ENCODE measurements at places on chromosomes 16 and 17.

DNA sequence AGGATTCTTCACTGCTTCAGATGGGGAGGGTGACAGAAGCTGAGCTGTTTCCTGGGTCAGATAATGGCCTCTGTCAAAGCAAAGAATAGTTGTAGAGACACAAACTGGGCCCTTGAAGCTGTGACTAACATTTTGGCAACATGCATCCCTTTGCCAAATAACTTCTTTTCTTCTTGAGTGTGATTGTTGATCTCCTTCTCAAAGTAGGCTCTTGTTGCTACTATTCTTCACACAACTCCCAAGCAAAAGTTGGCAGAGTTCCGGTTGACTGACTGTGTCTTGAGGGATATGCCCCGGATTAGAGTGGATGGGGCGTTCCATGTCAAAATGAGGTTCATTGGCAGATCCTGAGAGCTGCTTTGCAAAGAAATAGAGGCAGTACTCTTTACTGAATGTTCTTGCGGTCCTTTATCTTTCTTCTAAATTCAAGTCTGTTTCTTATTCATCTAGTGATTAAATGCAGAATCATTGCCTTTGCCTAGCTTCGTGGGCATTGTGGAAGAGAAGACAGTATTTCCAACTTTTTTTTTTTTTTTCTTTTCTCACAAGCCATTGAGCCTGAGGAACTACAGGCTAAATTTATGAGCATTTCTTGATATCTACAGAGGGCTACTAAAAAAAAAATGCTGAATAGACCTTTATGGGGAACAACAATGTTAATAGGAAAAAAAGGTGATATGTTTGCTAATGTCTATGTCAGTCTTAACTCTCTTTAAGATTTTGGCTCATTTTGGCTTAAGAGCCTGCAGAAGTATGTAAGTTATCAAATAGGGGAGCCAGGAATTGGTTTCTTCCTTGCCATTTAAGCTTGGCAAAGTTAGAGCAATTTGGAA is 5.8 kb downstream of the WIPF2 start:
- peak; percentile 35 for DNase-seq

- no peak for DNase-seq
Measured at GRCh38 chr17:79515646-79516571, 94.9 kb downstream of the RBFOX3 start.

- DNase-seq = no peak
Measured at GRCh38 chr17:45380046-45380765, 52.5 kb downstream of the ARHGAP27 start.

DNA sequence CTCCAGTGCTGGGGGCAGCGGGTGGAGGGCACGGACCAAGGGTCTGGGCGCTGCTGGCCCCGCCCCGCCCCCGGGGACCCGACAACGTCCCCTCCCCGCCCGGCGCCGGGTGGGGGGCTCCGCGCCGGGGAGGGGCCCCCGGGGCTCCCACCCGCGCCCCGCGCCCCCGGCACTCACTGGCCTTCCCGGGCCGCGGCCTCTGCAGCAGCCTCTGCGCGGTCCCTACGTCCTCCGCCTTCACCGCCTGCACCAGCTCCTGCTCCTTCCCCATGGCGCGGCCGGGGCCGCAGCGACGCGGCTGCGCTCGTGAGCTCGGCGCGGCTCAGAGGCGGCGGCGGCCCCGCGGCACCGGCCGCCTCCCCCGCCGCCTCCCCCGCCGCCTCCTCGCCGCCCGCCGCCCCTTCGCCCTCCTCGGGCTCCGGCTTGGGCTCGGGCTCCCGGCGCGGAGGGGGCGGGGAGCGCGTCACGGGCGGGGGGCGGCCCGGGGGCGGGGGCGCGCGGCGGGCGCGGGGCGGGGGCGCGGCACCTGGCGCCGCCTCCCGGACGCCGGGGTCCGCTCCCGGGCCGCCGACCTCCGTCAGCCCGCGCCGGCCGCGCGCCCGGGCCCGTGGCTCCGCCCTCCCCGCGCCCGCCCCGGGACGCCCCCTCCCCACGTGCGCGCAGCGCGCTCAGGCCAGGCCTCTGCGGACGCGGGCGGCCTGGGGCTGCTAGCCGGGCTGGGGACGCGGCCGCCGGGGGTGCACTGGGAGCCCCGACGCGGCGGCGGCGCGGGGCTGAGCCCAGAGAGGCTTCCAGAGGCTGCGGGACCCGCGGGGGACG is at the start of gene CASKIN1:
TSS of gene CASKIN1 (minus strand) at position 444 of the 819 bp plus-strand sequence. CDS start at position 271, 173 bp downstream.
- DNase-seq = no peak

- no peak for DNase-seq
Measured at GRCh38 chr16:56279132-56279531, 87.8 kb downstream of the GNAO1 start.

DNA sequence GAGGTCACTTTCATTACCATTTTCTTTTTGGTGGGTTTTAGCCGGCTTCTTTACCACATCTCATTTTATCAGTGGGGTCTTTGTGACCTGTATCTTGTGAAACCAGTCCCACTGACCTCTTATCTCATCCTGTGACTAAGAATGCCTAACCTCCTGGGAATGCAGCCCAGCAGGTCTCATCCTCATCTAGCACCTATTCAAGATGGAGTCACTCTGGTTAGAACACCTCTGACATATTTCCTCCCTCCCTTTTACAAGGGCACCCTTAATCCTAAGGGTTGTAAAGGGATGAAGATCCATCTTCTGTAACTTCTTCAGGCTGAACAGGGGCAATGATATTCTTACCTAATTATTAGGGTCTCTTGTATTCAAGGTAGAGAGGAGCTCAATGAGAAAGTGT is 107.9 kb upstream of the HAS3 start:
- DNase-seq = no peak

DNA sequence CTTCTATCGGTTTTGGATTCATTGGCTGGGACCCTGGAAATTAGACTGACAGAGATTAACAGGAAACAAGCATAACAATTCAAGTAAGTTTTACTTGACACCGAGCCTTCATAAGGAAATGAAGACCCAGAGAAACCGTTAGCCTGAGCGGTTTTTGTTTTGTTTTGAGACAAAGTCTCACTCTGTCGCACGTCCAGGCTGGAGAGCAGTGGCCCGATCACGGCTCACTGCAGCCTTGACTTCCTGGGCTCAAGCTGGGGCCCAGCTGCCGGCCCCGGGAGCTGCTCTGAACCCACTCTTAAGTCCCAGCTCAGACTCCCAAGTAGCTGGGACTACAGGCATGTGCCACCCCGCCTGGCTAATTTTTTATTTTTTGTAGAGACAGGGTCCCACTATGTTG is 321.3 kb downstream of the SEC14L1 start:
- no peak for DNase-seq

DNA sequence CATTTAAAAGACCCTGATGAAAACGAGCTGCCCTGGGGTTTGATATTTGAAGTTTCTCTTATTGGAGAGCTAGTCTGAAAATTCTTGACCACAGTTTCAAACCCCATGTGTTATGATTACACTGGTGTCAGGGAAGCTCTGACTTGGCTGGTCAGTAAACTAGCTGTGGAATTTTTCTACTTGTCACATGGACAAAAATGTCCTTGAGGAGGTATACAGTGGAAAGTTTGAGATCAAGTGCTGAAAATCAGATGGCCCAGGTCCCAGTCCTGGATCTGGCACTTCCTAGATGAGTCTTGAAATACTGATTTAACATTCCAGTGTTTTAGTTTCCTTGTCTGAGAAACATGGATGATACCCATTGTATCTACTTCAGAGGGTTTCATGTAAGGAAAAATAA is 30.7 kb upstream of the SOX9 start:
- DNase-seq = no peak

DNA sequence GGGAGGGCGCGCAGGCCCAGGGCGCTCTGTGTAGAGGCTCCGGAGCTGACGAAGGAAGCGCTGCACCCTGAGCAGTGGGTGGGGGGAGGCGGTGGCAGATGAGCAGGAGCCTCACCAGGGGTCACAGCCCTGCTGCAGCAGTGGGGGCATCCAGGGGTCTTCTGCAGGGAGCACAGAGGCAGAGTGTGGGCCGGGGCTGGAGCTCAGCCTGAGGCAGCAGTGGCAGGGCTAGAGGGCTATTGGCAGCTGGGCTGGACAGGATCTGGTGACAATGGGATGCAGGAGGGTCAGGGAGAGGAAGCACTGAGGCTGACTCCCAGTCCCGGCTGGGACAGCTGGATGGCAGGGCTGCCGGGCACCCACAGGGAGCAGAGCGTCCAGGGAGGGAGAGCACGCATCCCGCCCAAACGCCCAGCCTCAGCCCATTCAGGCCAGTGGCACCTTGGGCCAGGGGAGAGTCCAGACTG is 21.0 kb downstream of the KDM8 start:
- DNase-seq = no peak

- no peak for DNase-seq
Measured at GRCh38 chr17:78493853-78494695, 83.1 kb downstream of the DNAH17 start.

- DNase-seq = no peak
Measured at GRCh38 chr16:49704586-49705155, 151.2 kb downstream of the ZNF423 start.

GRCh38 chr17:44496815-44497214 is 6.4 kb downstream of the GPATCH8 start:
- no peak for DNase-seq

- DNase-seq = no peak
Measured at GRCh38 chr16:23795378-23795777, 40.4 kb upstream of the PRKCB start.

DNA sequence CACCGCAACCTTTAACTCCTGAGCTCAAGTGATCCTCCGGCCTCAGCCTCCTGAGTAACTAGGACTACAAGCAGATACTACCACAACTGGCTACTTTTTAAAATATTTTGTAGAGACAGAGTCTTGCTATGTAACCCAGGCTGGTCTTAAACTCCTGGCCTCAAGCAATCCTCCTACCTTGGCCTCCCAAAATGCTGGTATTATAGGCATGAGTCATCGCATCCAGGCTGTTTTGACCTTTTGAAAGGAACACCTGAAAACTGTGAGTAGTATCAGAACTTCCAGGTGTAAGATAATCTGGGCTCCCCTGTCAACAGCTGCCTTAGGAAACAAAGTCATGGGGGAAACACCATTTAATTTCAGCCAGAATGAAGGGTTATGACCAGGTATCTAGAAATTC is 77.5 kb downstream of the CYTH1 start:
- DNase-seq = no peak

DNA sequence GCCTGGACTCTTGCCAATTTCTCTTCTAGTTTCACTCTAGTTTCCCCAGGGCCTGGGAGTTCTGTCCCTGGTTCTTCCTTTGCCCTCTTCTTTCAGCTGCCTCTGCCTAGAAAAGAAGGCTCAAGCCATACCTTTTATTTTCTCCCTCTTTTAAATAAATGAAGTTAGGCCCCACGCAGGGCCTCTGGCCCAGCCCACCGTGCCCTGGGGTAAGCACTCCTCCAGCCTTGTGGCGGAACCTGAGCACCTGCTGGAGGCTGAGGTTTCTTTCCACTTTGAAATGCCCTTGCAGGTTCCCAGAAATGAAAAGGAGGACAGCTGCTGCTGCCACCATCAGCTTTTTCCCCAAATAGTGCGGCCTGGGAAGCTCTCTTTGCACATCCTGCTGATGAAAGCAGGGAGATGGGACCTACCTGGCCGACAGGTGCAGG is 139.4 kb downstream of the CCDC182 start:
- DNase-seq = no peak

GRCh38 chr17:10843811-10844210 is 5.9 kb upstream of the PIRT start:
- DNase-seq = no peak

DNA sequence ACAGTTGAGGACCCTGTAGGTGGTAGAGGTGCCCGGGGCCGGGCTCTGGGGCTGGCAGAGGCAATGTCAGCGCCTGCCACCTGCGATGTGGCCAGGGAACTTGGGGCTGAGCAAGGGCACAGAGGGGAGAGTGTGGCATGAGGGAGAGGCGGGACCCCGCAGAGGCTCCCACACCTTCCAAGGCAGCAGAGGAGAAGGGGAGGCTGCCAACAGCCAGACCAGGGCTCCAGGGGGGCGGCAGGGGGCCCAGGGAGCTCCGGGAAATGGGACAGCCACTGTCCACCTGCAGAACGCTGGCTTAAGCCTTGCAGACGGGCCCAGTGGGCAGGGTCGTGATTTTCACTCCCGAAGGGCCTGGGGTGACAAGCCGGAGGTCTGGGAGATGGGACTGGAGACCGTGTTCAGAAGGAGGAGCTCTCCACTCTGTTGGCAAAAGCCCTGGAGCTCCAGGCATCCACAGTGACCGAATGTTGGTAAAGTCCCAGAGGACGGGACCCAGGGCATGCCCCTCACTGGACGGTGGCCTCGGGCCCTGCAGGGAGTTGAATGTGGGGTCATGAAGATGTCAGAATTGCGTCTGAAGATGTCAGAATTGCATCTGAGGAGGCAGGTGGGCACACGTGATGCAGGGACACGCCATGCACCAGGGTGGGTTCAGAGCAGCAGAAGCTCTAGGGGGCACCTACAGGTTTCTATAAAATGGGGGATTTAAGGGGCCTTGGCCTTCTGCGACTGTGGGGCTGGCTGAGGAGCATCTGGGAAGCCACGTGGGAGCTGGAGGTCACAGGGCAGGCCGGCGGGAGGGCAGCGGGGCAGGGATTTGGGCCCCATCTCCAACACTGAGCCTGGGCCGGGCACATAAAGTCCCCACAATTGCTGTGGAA is 18.6 kb downstream of the CD7 start:
- DNase-seq = no peak

DNA sequence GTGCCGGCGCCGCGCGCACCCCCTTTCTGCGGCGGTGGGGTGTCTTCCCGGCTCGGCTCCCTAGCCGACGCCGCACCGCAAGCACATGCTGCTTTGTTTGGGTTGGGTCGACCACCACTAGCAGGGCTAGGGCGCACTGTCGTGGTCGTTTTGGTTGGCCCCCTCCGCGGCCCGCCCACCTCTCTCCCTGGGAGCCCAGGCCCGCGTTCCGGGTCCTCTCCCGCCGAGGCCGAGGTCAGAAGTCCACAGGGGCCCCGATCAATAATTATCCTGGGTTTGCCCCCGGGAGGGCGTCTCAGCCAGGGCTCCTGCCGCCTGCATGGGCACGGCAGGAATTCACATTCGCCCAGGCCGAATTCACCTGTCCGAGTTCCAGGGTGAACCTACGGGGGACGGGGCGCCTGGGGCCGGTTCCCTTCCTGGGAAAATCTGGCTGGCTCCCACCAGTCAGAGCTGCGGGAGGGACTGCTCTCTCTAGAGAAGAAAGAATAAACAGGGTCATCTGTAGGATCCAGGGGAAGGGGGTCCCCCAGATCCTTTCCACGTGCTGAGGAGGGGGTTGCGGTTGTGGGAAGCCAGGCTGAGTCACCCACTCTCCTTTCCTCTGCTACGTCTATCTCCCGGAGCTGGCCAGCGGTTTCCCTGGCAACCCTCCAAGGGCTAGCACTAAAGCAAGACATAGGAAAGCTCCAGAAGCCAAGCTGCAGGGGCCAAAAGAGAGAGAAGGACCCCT is 584 bp upstream of the STAT5B start:
- peak; percentile 65 for DNase-seq

DNA sequence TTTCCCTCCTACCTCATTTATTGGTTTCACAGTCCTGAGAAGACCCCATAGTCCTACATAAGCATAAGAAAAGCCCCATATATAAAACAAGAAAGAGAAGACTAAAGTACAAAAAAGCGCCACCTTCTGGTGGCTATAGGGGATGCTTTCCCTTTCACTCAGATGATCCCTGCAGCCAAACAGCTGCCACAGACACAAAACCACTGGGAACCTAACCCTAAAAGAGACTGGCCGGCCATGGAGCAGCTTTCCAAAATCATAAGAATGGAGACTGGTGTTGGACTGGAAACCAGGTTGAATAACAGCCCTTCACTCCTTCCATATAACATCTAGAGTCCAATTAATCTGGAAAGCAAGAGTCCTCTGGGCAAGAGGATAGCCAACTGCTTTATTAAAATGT is 11.4 kb downstream of the DYNC1LI2 start:
- DNase-seq = no peak

Data from anterior cingulate cortex (tissue), 58 donors.